ENCODE measurements at places on chromosomes 6 and 20.

DNA sequence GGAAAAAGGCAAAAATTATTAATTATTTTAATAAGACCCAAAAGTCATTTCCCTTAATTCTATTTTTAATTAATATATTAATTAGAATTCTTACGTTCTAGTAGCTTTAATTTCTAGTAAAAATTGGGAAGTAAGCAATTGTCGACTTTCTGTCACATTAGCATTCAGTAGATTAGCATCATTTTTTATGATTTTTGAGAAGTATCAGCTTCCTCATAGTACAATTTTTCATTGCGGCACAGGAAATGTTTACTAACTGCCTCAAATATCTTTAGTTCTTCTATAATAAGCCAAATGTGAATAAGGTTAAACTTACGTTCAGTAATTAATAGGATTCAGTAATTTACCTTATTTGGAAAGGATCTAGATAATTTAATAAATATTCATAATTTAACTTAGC is 687.4 kb downstream of the EPM2A start:
- DNase-seq, result no peak

GRCh38 chr6:150025201-150025917 is at the start of gene RAET1L:
Gene RAET1L (minus strand): TSS chr6:150025532. CDS start chr6:150025471, 61 bp downstream.
- no peak for DNase-seq

- no peak for DNase-seq
Observed at GRCh38 chr20:48631114-48632016, 196.4 kb downstream of the PREX1 start.

- no peak for DNase-seq
Observed at GRCh38 chr6:144667532-144668503, 382.7 kb downstream of the UTRN start.

- DNase-seq, result no peak
Observed at GRCh38 chr20:24370249-24370648, 99.2 kb upstream of the SYNDIG1 start.

GRCh38 chr6:76768556-76768955 is 694.7 kb downstream of the HTR1B start:
- DNase-seq, result no peak

- no peak for DNase-seq
Observed at GRCh38 chr6:21935561-21936028, 342.0 kb downstream of the SOX4 start.

All from stimulated activated CD4-positive, alpha-beta T cell treated with anti-CD3 and anti-CD28 coated beads, Interleukin-15, amount 100 ng/mL, for 1 hour (primary cell).